ENCODE measurements at places on chromosomes 4 and X.

GRCh38 chr4:7094916-7095315, 27.1 kb upstream of the GRPEL1 start:
- DNase-seq = no peak

DNA sequence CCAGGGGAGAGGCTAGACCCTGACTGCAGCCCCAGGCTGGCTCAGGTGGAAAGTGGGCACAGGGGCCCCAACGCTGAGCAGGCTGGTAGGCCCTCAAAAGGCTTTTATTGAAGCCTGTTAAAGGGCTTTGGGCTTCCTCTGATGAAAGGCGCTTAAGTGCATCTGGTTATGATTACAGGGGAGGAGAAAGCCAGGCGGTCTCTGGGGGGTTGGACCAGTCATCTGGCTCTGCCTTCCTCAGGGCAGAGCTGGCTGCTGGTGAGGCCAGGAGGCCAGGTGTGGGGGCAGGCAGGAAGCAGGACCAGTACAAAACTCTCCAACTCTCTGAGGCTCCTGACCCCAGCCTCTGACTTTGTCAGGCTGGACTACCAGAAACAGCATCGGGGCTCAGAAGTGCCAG, 68.8 kb upstream of the BCOR start:
- peak; percentile 86 for DNase-seq

DNA sequence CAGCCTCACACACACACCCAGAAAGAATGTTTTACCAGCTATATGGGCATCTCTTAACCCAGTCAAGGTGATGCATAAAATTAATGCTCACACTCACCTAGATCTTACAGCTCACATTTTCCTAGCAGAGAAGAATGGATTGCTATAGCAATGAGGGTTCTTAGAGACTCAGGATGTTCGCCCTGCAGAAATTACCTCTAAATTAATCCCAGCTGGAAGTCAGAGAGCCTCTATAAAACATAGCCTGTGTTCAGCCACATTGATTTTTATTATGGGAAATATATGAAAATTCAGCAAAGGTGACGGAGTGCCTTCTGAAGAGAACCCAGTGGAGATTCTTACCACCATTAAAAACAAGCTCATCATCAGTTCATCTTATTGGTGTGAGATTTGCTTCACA, 528.3 kb upstream of the ZFP42 start:
- DNase-seq = no peak

GRCh38 chrX:110536816-110537215, 178.2 kb downstream of the RTL9 start:
- peak; percentile 48 for DNase-seq

- peak; percentile 11 for DNase-seq
Observed at GRCh38 chr4:37066159-37066558, 178.4 kb upstream of the NWD2 start.

DNA sequence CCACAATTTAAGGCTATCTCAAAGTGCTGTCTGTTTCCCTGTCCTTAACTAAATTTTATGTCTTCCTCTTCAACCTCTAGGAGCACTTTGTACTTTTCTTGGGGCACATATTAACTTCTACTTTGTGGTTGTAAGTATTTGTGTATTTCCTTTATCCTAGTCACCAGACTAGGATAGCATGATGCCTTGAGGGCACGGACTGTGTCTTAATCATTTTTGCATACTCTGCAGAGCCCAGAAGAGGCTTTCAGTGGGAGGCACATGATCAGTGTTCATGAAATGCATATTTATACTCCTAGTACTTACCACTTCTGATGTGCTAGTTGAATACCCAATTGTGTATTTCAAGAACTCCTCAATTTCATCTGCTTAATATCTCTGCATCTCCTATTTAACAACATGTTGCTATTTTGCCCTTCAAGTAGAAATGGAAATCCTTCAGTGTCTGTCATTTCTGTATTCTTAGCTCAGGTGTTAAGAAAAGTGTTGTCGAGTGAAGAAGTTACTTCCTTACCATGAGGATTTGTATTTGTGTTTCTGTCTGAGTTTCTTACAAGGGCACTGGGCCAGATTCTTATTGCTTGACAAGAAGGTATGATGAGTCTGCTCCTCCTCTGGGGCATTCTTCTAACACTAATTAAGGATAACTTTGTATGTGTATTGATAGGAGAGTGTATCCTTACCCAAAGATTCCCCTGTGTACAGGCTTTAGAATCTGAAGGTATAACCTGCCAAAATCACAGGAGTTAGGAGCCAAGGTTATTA, 28.3 kb upstream of the PGRMC2 start:
- DNase-seq = no peak

GRCh38 chr4:145882604-145883003, 56.0 kb downstream of the ZNF827 start:
- no peak for DNase-seq

DNA sequence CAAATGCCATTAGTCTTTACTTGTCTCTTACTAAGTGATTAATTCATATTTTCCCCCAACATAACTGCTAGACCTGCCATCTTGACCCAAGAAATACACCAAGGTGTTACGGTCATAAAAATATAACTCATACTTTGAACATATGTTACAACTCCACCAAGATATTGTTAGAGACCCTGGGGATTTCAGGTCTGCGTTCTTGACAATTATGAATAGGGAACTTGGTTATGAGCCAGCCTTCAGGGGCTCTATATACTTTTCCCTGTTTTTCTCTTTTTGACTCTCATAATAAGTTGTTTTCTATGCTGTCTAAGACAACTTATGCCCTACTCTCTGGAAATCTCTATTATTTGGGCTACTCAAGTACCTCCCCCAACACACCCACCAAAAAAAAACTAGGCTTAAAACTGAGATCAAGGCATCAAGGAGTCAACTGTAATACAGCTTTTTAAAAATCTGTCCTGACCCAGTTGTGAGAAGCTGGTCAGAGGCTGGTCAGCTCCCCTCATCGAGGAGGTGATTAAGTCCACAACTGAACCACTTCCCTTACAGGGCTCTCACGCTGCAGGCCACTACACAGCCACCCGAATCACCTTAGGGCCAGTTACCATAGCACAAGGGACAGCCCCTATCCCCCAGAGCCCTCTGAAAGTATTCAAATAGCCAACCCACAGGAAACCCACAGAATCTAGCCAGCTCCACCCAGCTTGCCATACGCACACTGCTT, 10.5 kb upstream of the TLR3 start:
- DNase-seq = no peak

DNA sequence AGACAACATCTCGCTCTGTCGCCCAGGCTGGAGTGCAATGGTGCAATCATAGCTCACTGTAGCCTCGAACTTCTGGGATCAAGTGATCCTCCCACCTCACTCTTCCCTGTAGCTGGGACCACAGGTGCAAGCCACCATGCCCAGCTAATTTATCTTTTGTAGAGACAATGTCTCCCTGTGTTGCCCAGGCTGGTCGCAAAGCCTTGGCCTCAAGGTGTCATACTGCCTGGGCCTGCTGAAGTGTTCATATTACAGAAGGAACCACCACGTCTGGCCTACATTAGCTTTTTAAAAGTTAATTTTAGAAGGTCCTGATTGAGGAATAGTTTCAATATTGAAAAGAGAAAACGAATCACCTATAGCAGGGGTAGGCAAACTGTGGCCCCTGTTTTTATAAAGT, 22.5 kb downstream of the TRIML2 start:
- DNase-seq = no peak

- peak; percentile 31 for DNase-seq
Observed at GRCh38 chr4:14247767-14248166, 620.2 kb upstream of the BOD1L1 start.

Measured in NCI-H524 (cell line).